RPMI8226 (cell line): ENCODE measurements at places on chromosomes 2 and 18.
A peak's percentile ranks its signal among the peaks of the same experiment; 100 is the strongest.

- no peak for DNase-seq
These were observed 1667.3 kb upstream of the CELF4 start for GRCh38 chr18:39232937-39233336.

DNA sequence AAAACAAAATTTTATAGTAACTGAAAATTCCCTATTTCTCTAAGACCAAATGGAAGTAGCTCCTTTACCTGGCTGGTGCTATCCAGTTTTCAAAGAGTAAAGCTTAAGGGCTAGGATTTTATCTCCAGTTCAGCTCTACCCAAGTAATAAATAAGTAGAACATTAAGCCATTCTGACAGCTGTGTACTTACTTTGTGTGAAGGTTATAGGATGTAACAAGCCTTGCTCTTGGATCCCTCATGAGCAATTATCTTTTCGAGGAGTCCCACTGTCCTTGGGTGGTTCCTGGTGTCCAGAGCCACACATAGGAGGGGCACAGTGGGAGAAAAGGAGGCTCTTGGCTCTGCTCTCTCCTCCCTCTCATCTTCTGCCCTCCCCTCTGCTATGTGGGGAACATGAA lies 45.5 kb downstream of the KIF5C start:
- no peak for DNase-seq

GRCh38 chr2:168434146-168434545 lies 21.9 kb upstream of the CERS6 start:
- peak; percentile 38 for DNase-seq

DNA sequence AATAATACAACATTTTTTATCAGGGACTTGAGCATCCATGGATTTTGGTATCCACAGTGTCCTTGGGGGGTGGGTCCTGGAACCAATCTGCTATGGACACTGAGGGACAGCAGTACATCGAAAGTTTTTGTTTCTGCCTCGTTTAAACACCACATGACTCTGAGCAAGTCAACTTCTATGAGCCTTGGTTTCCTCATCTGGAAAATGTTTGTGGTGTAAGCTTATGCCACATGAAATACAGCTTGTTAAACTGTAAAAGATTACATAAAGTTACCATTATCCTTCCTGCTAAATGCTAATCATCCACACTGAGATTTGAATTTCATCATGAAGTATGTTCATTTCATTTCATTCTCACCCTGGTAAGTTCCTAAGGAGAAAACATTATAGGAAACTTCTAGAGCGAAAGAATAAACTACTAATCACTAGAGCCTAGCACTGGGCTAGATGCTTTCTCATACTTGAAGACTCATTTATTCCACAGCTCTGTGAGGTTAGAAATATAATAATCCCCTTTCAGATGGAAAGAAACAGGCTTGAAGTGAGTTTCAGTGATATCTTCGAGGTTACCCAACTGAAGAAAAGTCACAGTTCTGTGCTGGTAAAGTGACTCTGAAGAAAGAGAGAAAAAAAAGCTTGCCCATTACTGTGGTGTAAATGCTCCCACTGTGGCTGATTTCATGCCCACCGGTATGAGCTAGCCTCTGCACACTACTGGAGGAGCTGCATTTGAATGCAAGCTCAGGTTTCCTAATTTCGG lies 29.2 kb downstream of the MCFD2 start:
- DNase-seq = no peak

- DNase-seq = no peak
These were observed 103.6 kb downstream of the ACKR3 start for GRCh38 chr2:236673126-236673822.

DNA sequence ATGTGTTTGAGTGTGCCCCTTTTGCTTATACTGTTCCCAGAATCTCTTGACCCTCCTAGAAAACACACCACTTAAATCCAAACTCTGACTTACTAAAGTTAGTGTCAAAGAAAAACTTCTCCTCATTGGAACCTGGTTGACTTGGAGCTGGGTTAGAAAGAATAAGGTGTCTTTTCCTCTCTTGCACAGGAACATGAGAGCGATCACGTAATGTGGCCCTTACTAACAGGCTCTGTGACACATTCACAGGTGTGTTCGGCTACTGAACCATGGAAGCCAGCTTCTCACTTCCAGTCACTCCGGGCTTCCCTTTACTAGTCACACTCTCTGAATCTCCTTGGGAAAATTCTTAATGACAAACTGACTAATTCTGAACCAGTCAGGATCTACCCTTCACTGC lies 5.4 kb upstream of the POU3F3 start:
- no peak for DNase-seq
